ENCODE measurements at places on chromosomes 7 and 10.
A peak's percentile ranks its signal among the peaks of the same experiment; 100 is the strongest.

GRCh38 chr10:20380401-20380800 lies 516.7 kb downstream of the NEBL start:
- DNase-seq = no peak

- peak; percentile 43 for DNase-seq
These were observed 404 bp upstream of the FMC1 start for GRCh38 chr7:139340808-139341057.

- DNase-seq = no peak
These were observed 52.2 kb downstream of the KMT2C start for GRCh38 chr7:152383341-152384234.

GRCh38 chr10:119301397-119301796 lies 94.0 kb downstream of the GRK5 start:
- DNase-seq = no peak

DNA sequence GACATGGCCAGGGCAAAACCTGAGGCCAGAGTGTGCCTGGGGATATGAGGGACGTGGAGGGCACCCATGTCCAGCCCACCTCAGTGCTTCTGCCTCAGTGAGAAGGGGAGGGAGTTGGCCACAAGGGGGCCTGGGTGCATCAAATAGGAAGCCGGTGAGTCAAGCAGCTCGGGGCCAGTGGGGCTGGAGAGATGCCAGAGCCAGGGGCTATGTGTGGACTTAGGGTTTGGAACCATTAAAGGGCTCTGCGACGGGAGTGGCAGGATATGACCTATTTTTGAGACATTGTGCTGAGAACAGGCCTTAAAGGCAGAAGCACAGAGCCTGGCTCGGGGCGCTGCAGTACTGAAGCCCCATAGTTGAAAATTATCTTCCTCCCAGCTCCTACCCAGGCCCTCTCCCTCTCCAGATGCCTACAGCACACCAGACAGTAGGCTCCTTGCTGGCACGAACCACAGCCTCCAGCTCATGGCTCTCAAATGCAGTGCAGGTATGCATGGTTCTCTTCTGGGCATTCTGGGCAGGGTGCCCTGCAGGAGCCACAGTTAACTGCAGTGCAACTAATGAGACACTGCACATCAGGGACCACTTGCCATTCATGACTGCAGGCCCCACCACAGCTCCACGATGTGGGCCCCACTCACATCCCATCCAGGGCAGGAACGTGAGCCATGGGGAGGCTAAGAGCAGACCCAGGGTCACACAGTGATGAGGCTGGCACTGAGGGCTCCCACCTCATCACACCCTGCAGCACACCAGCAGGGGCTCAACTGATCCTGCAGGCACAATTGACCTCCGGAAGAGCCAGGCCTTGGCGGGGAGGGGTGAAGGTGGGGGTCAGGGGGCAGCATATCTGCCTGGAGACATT lies 7.2 kb upstream of the PGAM2 start:
- DNase-seq = peak; percentile 43

- no peak for DNase-seq
These were observed 146.3 kb downstream of the GPR85 start for GRCh38 chr7:112940314-112940732.

- DNase-seq = no peak
These were observed 276.9 kb downstream of the HGF start for GRCh38 chr7:81492910-81493309.

DNA sequence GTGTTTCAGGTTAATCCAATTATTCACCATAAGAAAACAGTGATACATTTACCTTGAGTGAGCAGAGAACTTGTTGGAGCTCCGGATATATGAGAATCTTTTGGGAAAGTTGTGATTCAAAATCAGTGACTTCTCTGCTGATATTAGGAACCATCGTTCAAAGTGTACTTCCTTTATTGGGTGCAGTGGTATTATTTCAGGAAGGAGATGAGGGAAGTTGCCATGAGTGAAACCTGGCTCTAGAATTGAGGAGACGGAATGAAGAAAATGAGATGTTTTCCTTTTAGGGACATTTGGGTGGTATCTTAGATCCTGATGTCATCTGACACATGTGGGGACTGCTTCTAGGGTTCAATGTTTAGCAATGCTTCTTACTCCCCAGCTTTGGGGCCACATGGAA lies 343.9 kb downstream of the ABCA13 start:
- DNase-seq = no peak
